Type B pancreatic cell (in vitro differentiated cells): ENCODE measurements at places on chromosomes 5 and 9. TPM values are rescaled to one million over a fixed set of nuclear protein-coding genes. Genes with fewer than 3 reads are reported as not detected.

- H3K36me3 ChIP-seq: peaks cover 4% of the 10 kb centered on the region
- no peak for DNase-seq
- peak overlapping the region; percentile 85 for H3K27ac ChIP-seq
- peak overlapping the region; percentile 37 for H3K4me3 ChIP-seq
- H3K4me1 ChIP-seq: peaks cover 32% of the 10 kb centered on the region
- H3K27me3 ChIP-seq: no peaks in the 10 kb centered on the region
Observed at GRCh38 chr9:37966412-37967013, 62.6 kb upstream of the SLC25A51 start.

DNA sequence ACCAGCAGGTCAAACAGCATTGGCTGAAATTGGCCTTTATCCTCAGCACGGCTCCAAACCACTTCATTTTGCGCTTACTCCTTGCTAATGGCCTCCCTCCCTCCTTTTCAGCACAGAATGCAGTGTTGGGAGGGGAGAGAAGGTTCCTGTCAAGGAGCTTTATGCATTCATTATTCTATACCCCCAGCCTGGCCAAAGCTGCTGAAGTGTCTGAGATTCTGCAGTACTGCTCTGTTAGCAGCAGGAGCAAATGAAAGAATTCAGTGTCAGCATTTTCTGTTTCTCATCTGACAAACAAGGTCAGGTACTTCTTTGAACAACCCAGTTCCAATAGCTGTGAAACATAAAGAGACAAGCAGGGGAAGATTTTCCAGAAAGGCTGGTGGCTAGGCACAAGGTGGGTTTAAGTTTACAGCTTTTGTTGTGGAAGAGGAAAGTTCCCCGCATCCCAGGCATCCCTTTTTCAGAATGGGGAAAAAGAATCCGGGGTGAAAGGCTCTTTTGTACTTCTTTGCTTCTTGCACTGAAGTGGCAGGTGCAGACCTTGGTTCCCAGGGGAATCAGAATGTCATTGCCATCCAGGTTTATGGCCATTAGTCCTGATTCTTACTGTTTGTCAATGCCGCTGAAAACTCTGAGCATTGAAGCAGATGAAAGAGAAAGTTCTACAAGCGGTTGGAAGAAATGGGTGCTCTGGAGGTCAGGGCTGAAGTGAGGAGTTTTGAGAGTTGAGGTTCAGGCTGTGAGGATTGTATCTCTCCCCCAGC, 109.3 kb upstream of the APC start:
- H3K27me3 ChIP-seq: no peaks in the 10 kb centered on the region
- H3K4me1 ChIP-seq: peaks cover 51% of the 10 kb centered on the region
- H3K27ac ChIP-seq: peak overlapping the region; percentile 63
- no peak for DNase-seq
- H3K4me3 ChIP-seq: peak overlapping the region; percentile 68

GRCh38 chr5:14756478-14756877, 92.0 kb downstream of the OTULIN start:
- DNase-seq: no peak
- H3K36me3 ChIP-seq: peaks cover 22% of the 10 kb centered on the region
- no peak overlapping the region for H3K4me3 ChIP-seq
- H3K27ac ChIP-seq: no peak overlapping the region
- H3K4me1 ChIP-seq: peaks cover 26% of the 10 kb centered on the region

The PDCD1LG2 gene
- not detected in 2 replicates for total RNA-seq

DNA sequence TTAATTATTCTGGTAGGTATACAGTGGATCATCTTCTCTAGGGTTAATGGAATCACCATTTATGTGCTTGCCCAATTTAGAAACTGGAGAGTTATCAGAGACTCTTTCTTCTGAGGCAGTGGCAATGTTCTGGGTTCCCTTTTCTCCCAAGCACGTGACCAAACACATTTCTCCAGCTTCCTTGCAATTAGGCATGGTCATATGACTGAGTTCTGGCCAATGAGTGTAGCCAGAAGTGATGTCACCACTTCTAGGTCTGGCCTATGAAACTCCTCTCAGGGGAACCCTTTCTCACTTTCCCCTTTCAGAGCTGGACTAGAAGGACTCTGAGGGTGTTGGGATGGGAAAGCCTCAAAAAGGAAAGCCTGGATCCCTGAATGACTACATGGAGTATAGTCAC, 172.0 kb downstream of the NSG2 start:
- H3K27ac ChIP-seq: no peak overlapping the region
- H3K4me3 ChIP-seq: no peak overlapping the region
- H3K36me3 ChIP-seq: no peaks in the 10 kb centered on the region

DNA sequence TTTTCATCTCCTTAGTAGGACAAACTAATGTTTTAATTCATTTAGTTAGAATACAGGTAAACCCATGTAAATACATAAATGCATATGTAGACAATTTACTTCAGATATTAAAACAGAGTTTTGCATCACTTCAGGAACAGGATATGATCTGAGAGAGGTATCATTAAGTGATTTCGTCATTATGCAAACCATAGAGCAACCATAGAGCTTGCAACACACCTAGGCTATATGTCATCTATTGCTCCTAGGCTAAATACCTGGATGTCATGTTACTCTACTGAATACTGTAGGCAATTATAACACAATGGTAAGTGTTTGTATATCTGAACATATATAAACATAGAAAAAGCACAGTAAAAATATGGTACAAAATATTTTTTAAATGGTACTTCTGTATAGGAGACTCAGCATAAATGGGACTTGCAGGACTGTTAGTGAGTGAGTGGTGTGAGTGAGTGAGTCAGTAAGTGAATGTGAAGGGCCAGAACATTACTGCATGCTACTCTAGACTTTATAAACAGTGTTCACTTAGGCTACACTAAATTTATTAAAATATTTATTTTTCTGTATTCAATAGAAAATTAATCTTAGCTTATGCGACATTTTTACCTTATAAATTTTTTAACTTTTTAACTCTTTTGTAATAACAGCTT, 1377.5 kb upstream of the CDH9 start:
- H3K36me3 ChIP-seq: peaks cover 3% of the 10 kb centered on the region
- H3K27me3 ChIP-seq: no peaks in the 10 kb centered on the region
- no peak for DNase-seq
- no peaks in the 10 kb centered on the region for H3K4me1 ChIP-seq
- H3K4me3 ChIP-seq: no peak overlapping the region

The ANKRD31 gene
- 0.34 and 0.45 TPM in 2 replicates for total RNA-seq

The IL9 gene
- not detected in 2 replicates for total RNA-seq

GRCh38 chr5:135441919-135442318, 5.2 kb downstream of the DCANP1 start:
- peaks cover 9% of the 10 kb centered on the region for H3K27me3 ChIP-seq
- H3K27ac ChIP-seq: no peak overlapping the region
- H3K4me1 ChIP-seq: peaks cover 46% of the 10 kb centered on the region
- peak; percentile 49 for DNase-seq
- no peak overlapping the region for H3K4me3 ChIP-seq

GRCh38 chr5:62828742-62829603, 250.4 kb downstream of the LRRC70 start:
- no peaks in the 10 kb centered on the region for H3K27me3 ChIP-seq
- H3K4me3 ChIP-seq: no peak overlapping the region
- no peak for DNase-seq
- no peaks in the 10 kb centered on the region for H3K36me3 ChIP-seq

The PDLIM4 gene
- 40.0 and 43.8 TPM in 2 replicates for total RNA-seq

The NMUR2 gene
- 0.33 and 0.80 TPM in 2 replicates for total RNA-seq

GRCh38 chr9:86263876-86264275, 4.4 kb upstream of the C9orf153 start:
- no peak for DNase-seq
- no peak overlapping the region for H3K27ac ChIP-seq
- H3K4me1 ChIP-seq: peaks cover 20% of the 10 kb centered on the region
- peaks cover 31% of the 10 kb centered on the region for H3K36me3 ChIP-seq
- H3K27me3 ChIP-seq: no peaks in the 10 kb centered on the region

DNA sequence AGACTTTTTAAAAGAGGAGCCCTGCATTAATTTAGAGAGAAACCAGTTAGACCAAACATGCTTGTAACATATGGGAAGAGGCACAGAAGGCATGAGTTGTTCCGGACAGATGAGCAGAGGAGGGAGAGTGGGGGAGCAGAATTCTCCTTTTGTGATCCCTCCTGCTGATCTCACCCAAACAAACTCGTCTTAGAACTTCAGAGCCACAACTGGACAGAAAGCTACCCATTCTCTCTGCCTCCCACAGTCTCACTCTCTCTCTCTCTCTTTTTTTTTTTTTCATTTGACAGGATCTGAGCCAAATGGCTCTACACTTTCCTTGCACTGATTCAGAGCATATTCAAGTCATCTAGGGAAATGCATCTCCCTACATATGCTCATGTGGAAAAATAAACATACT, 196.0 kb upstream of the PAPPA start:
- H3K4me3 ChIP-seq: no peak overlapping the region
- no peak for DNase-seq
- H3K27me3 ChIP-seq: no peaks in the 10 kb centered on the region
- H3K4me1 ChIP-seq: no peaks in the 10 kb centered on the region
- H3K27ac ChIP-seq: no peak overlapping the region
- no peaks in the 10 kb centered on the region for H3K36me3 ChIP-seq
